Activated CD4-positive, alpha-beta T cell treated with anti-CD3 and anti-CD28 coated beads for 4 hours (primary cell): ENCODE measurements at places on chromosomes 3 and 15.

GRCh38 chr3:194130807-194131589, 5.0 kb upstream of the HES1 start:
- no peak for DNase-seq

DNA sequence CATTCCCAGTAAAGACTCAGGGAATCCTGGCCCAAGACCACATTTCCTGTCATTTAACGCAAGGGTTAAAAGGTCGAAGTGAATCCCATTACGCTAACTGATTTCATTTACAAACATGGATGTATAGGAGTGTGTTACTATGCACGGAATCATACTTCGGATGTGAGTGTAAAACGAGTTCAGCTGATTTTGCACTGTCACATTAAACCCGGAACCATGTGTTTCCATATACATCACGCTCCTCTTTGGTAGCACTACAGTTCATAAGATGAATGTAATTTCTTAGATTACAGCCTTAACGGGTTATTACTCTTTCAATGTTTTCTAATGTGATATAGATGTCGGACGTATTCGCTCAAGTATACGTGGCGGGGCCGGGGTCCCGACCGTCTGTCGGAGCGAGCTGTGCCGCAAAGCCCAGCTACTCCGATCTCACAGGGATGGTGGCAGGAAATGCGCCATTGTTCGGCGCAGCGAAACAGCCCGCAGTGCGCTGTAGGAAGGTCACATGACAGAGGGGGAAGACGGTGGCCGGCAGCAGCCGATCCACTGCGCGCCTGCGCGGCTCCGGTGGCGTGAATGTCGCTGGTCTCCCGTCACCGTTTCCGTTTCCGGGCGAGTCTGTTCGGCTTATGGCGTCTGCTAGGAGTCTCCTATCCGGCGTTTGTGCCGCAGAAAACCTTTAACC, 97.3 kb downstream of the NPAP1 start:
- DNase-seq: peak; percentile 16

DNA sequence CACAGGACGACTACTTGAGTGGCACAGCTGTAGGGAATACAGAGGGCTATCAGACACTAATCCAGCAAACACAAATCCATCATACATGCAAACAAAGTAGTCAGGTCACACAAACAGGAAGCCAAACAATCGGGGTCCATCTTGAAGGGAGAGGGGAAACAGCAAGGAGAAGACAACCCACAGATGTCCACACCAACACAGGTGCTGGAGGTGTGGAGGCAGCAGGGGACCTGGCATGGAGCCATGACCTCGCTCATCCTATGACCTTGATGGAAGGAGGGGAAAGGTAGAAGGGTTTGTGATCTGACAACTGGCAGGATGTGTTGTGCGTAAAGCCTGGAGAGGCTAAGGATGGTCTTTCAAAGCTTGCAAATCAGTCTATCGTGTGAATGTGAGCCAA, 39.9 kb upstream of the SKOR1 start:
- no peak for DNase-seq

- no peak for DNase-seq
Measured at GRCh38 chr3:36229496-36229895, 150.8 kb upstream of the STAC start.

- DNase-seq: no peak
Measured at GRCh38 chr15:67832897-67833709, 6.7 kb downstream of the RNU6-1 start.

DNA sequence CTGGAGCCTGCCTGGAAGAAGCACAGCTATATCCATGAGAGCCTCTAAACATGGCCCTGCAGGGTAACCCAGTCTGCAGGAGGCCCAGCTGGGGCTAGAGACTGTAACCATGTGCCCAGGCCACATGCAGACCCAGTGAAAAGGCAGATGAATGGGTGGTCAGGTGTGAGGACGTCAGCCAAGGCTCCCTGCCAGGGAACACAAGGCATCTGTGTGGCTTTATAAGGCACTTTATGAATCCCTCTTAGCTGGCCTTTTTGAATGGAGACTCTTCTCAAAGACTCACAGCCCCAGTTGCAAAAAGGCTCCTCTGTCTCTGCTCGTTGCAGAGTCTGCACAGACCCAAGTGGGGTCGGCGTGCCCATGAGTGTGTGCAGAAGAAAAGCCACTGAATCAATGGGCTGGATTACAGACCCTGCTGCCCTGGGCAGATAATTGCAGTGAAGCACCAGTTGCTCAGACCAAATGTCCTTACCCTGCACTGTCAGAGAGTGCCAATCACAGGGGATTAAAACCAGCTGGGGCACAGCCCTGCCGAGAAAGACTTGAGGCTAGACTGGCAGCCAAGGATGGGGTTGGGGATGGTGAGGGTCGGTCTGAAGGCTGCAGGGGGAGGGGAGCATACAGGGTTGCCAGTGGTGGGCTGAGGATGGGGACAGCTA, 154.2 kb downstream of the RAB11A start:
- no peak for DNase-seq
